ENCODE measurements at places on chromosomes 13 and 19.

DNA sequence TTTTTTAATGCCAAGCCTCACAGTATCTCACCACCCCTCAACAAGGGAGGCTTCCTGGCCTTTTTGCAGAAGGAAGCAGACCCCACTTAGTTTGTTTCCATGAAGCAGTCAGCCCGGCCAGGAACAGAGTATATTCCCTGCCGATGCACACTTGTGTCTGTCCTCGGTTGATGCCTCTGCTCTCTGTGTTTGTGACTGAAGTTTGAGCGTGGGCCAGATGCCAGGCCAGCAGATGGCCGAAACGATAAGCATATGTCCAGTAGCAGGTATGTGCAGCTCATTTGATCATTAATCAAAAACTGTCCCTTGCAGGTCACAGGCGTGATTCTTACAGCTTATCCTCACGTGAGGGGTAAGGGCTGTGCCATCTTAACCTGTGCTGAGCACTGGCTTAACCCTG, 144.0 kb downstream of the IRS2 start:
- DNase-seq: no peak

- no peak for DNase-seq
These were observed 46.7 kb downstream of the OR10H4 start for GRCh38 chr19:15995536-15995935.

GRCh38 chr13:75766636-75767035, 130.5 kb downstream of the LMO7 start:
- DNase-seq: no peak

DNA sequence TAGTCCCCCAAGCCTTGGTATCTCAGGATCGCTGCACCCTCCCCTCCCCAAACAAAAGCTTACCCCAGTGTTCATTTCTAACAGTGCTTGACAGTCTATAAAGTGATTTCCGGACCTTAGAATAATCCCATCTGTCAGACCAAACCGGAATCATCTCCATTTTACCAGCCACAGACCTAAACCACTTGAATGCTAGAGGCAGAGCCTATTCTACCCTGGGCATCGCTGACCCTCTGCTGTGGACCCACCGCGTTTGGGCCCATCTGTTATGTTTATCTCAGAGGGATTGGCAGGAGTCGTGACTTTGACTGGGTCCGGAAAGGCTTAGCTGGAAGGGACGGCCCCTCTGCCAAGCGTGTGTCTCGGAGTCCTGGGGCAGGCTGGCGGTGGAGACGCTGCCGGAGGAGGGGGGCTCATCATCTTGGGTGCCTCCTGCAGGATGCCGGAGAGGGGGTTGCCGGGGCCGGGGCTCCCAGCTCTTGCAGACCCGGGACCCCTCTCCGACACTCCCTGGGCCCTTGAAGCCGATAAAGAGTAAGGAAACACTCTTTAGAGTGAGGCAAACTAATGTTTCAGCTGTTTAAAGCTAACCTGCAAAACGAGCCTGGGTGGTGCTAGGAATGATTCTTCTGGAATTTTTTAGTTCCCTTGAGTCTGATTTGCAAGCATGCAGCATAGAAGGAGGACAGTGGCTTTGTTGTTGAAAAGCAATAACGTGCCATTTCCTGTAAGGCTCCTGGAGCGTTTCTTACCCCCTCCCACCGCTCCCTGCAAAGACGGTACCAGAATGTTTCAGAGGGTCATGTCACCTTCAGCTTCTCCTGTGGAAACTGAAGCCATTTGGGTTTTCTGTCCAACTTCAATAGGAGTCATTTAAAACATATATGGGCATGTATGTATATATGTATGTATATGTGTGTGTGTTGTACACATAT, 1.3 kb downstream of the SLC25A42 start:
- DNase-seq: no peak

DNA sequence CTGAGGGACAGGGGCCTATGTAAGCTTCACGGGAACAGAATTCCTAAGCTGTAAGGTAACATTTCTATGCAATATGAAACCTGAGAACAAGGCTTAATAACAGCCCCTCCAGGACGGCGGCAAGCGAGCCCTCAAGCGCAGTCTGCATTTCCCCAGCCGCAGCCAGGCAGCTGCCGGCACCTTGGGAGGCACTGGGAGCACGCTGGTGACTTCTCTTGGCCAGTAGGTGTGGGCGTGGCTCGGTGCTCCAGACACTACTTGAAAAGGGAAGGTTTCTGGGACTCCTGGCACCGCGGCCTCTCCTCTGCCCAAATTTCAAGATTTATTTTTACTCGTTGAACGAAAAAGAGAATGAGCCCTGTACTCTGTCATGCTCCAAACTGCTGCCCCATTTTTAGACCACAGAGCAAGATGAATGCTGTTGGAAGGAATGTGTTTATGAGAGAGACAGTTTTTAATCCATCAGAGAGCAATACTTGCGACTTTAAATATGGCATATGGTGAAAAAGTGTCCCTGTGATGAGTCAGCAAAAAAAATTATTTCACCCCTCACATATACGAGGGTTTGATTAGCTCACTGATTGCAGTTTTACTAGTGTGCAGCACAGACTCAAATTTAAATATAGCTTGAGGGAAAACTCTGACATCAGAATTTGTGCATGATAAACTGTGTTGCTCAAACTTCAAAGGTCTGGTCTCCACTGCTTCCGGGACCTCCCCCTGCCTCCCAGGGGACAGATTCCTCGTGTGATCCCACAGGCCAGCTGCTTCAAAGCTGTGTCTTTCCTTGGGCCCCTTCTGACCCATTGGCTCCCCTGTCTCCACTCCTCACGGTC, 81.2 kb downstream of the COL4A2 start:
- DNase-seq: no peak

DNA sequence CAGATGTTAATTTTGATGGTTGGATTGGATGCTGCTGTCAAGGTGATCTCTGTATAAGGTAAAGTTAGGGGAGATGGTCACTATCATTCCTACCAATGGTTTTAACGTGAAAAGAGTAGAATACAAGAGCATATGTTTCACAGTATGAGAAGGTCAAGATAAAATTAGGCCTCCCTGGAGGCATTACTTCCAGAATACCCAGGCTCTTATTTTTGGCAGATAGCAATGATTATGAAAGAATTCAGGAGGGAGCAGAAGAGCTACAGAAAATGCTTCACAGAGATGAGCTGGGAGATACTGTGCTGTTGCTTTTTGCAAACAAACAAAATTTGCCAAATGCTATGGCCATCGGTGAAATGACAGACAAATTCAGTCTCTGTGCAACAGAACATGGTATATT, 547.5 kb upstream of the SPRY2 start:
- no peak for DNase-seq

DNA sequence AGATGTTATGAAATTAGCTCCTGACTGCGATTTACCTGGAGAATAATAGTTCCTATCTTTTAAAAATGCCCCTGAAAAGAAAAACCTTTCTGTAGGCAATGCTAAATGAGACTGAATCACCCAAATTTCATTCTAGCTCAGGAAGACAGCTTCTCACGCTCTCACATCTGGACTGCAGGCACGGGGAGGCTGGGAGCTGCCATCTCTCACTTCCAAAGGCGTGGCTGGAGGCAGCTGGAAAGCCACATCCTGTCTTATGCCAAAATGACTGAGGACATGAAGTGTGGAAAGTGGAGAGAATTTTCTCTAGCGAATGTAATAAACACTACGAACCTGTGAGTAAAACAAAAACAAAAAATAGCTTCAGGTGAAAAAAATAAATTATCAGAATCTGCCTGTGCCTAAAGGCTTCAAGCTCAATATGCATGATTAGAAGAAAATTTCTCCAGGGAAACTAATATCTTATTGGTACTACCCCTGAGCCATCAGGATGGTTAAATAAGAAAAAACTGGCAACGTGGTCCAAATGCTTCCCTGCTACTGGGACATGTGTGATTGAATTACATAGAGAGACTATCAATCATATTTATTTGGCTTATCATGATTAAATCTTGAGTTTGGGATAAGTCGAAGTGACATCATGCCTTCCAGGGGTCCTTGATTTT, 58.1 kb upstream of the UBL3 start:
- no peak for DNase-seq

DNA sequence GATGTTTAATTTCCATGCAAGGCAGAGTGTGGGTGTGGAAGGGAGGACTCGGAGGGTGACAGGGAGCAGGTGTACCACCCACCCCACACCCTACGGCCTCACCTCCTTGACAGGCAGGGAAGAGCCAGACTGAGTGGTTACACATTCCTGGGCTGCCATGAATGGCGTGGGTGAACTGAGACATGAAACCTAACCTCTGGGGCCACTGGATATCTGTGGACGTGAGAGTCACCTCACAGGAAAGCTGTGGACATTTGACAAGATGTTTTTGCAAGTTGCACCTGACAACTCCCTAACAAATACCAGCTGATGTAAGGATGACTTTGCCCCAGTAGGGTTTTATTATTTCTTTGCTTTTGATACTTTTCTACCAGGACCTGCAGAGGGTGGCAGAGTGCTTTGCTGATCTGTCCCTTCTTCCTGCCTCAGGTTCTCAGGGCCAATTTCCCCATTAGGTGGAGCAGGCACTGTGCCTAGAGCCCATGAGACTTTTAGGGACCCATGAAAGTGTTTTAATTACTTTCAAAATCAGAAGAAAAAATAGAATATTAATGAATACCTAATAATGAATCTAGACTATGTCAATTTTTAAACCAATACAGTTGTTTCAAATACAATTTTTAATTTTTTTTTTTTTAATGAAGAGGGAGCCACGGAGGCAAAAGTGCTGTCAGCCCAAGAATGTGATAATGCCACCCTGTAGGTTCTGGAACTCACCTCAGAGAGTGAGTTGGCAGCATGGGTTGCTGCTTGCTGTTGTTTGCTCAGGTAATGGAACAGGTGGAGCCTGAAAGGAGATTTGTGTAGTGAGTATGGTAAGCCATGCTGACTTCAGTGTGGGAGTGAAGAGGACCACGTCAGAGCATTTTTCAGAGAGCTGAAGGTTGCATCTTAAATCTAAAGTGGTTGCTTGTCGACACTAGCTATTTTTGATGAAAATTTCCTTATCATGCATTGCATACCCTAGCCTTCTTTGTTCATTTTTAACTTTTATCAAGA, 58.0 kb upstream of the CYSLTR2 start:
- no peak for DNase-seq

DNA sequence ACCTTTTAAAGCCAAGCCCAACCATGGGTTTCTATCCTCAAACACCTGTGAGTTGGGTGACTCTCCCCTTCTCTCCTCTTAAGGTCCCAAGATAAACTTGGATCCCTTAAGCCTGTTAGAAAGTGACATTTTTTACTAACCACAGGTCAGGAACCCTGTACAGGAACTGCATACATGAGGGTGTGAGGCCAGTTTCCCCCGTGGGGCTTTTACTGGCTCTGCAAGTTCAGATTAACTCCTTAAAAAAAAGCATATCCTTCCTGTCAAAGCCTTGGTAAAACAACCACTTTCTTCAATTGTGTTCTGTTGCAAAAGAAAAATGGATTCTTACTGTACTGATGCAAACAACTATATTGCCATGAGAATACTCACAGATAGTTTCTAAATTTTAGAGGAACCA, 2638.7 kb upstream of the PCDH20 start:
- no peak for DNase-seq

DNA sequence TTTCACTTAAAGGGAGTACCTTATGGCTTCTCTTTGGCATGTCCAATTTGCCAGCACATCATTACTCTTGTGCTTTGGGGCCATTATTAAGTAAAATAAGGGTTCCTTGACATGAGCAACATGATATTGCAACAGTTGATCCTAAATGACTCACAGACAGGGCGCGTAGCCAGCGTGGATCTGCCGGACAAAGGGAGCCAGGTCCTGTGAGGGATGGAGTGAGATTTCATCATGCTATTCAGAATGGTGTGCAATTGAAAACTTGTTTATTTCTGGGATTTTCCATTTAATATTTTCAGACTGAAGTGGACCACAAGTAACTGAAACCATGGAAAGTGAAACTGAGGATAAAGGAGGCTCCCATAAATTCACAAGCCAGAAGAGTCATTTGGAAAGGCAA, 48.6 kb upstream of the WASF3 start:
- no peak for DNase-seq

GRCh38 chr13:30676672-30677071, 58.7 kb upstream of the ALOX5AP start:
- DNase-seq: no peak

DNA sequence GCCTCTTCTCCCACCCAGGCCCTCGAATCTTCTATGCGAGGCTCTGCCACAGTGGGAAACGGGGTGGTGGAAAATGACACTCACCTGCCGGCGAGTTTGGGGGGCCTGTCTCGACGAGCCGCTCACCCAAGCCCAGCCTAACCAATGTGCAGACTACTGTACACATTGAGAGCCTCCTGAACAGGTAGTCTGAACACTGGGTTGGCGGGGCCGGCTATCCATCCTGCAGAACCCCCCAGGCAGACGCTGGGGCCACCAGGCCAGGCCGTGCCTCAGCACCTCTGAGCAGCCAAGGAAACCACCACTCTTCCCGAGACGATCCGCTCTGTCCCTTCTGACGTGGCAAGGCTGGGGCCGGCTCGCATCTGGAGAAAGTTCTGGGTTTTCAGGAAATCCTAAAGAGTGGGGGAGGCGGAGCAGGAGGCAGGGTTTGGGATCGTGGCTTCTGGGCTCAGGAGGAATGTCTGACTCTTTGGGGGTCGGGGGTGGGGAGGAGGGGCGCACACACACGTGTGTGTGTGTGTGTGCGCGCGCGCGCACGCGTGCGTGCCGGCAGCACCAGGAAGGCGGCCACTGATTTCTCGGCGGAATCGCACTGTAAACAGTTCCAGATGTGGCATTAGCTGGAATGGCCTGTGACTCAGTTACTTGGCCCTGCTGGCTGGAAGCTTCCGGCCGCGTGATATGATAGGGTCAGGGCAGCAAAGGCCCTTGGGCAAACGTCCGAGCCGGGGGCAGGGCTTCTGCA, 18.5 kb downstream of the TMED1 start:
- no peak for DNase-seq

DNA sequence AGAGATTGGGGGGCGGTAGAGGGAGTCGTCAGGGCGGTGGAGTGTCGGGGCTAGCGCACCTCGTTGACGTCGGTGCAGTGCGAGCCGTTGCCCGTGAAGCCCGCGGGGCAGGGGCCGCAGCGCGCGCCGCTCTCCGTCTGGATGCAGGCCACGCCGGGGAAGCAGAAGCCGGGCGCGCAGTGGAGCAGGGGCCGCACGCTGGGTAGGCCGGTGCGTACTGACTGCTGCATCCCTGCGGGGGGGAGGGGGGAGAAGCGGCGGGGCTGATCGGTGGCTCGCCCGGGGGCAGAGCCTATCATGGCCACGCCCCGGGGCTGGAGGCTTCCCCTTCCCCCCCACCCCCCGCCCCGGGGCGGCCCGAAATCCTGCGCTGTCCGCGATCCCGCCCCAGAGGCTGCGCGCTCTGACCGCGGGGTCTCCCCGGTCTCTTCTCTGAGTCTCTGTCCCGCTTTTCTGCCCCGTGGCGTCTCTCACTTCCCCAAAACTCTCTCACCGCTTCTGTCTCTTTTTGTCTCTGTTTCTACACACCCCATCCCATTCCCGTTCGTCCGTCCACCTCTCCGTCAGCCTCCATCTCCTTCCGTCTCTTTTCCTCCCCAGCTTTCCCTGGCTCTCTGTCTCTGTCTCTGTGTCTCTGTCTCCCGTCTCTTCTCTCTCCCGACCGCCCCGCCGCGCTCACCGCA, 1.1 kb downstream of the COMP start:
- DNase-seq: no peak

GRCh38 chr19:31784671-31785101, 435.4 kb upstream of the TSHZ3 start:
- DNase-seq: no peak

All from keratinocyte (primary cell).